ENCODE measurements at places on chromosomes 12 and 14.

DNA sequence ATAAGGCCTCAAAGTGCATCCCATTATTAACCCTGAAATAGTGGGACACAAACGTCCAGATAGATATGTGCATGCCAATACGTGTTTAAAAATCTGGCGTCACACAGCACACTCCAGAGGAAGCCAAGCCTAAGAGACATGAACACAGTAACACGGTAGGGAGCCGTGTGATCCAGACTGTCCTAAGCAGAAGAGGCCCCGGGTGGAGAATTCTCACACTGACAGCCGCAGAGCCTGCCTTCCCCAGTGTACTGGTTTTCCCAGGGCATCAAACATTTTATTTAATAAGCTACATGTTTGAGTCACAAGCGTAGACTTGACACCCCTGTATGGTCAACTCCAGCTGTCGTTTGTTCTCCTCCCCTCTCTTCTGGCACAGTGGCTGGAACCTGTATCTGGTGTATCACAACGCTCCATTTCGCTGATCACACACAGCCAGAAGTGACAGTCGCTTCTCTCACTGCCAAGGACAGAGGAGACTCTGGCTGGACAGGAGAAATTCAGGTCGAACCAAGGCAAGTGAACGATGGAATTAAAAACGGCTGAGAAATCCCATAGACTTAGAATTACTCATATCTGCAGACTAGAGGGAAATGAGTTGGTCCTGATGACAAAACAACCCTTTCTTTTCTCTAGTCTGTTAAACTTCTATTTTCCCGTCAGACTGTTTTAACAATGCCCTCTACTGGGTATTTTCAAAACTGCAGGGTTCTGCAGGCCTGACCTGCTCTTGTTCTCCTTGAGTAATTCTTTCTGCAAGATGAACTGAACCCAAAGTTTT, 359.9 kb downstream of the RGS6 start:
- DNase-seq, result no peak

GRCh38 chr12:120980800-120981368, 2.5 kb downstream of the HNF1A start:
- no peak for DNase-seq

GRCh38 chr14:77120771-77121743, 20.5 kb downstream of the ZDHHC22 start:
- peak; percentile 43 for DNase-seq

DNA sequence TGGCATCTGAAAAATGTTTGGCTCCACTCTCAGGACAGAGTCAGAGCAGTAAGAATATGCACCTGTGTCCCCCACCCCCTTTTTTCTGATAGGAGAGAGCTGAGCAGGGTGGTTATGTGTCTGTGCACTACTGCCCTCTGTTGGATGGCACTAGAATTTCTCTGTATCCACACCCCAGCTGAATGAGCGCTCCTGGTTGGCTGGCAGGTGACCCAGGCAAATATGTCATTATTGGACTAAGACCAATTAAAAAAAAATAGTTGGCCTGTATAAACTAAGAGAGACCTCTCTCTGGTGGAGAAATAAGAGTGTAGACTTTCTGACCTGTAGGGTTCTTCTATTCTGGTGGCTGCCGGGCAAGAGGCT, 107.0 kb downstream of the PTCSC3 start:
- no peak for DNase-seq

DNA sequence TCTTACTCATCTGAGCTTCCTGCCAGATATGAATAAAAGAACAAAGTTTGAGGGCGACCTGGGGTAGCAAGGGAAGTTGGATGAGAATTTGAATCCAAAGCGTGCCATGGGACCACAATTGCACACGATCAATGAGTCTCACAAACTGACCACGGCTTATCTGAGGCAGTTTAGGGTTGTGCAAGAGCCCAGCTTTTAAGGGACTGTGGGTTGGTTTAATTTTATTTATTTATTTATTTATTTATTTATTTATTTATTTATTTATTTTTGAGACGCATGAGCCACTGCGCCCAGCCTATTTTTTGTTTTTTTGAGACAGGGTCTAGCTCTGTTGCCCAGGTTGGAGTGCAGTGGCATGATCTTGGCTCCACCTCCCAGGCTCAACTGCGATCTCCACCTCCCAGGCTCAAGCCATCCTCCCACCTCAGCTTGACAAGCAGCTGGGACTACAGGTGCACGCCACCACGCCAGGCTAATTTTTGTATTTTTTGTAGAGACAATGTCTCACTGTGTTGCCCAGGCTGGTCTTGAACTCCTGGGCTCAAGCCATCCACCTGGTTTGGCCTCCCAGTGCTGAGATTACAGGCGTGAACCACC, 1.1 kb downstream of the AMDHD1 start:
- DNase-seq, result no peak

- peak; percentile 68 for DNase-seq
Observed at GRCh38 chr12:2634471-2634870, 160.3 kb upstream of the FKBP4 start.

All from bone marrow (tissue), 2 donors.